ENCODE measurements at places on chromosomes 7 and 10.

DNA sequence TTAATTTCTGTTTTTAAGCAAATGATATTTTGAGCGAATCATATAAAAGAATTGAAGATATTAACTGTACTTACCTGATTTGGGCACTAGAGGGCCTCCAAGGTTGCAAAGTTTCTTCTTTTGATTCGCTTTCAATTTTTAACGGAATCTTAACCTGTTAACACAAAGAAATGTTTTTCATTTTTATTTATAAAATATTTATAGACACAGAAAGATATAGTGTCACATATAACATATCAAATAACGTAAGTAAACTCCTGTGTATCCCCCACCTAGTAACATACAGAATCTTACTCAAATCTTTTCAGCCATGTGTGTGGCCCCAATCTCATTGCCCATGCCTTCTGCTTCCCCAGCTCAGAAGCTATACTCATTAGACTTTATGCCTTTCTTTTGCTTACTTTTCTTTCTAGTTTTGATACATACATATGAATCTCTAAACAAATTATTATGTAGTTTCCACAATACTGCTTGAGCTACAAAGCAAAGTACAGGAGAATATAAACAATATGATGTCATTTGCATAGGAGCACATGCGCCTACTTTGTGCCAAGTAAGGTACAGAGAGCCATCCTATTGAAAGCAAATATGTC lies 49.5 kb upstream of the ZPBP start:
- DNase-seq: no peak

GRCh38 chr10:100985336-100985735 lies 2.0 kb downstream of the MRPL43 start:
- no peak for DNase-seq

- no peak for DNase-seq
These were observed 3.8 kb downstream of the ZNF655 start for GRCh38 chr7:99562114-99562784.

DNA sequence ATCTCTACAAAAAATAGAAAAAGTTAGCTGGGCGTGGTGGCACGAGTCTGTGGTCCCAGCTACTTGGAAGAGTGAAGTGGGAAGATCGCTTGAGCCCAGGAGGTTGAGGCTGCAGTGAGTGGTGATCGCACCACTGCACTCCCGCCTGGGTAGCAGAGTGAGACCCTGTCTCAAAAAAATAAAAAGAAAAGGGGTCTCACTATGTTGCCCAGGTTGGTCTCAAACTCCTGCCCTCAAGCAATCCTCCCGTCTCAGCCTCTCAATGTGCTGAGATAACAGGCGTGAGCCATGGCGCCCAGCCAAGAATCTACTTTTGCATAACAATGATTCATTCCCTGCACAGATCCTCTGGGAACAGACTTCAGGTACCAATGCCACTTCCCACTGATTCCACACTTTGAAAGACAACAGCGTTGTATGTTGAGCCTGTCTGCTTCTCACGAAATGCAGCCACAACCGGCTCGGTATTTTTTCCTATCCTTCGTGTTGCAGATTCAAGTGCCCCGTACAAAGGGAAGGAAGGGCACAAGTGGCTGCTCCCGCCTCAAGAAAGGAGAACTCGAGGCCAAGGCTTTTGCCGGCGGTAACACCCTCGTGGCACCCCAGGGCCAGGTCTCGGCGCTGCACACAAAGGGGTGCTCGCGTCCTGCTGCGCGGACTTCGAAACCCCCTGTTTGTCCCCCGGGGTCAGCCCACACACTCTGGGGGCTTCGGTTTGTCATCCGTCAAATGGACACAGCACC lies 745 bp downstream of the DAGLB start:
- no peak for DNase-seq

DNA sequence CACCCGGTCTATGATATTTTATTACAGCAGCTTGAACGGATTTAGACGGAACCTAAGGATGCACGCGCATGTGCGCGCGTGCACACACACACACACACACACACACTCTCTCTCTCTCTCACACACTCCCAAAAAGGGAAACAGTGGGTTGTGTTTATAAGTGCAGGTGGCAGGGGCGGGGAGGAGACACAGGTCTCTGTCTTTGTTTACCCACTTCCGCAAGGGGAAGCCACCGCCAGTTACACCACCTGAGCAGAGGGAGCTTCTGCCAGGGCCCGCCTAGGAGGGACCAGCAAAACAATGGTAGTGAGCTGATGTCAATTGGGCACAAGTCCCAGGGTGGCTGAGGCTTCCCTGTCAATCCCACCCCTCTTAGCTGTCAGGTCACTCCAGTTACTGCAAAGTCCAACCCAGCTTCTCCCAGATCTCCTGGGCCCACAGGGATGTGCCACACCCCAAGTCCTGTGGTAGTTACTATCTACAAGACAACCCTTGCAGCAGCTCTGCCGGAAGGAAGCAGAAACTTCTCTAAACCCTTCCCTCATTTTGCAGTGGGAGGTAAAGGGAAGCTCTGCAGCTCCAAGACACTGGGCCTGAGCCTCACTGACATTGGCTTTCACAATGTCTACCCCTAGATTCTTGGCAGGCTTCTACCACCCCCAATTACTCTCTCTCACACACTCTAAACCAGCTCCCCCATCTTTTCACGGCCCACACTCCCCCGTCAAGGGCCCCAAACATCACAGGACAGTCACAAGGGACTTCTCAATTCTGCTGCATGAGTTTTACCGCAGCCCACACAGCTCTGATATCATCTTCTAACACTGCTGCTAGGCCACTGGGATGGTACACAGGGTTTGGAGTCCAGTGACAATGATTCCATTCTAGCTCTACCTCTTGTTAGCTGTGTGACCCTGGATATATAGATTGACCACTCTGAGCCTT lies 17.6 kb downstream of the ANXA11 start:
- DNase-seq: peak; percentile 58

- no peak for DNase-seq
These were observed 186.8 kb downstream of the WDR37 start for GRCh38 chr10:1242975-1243374.

DNA sequence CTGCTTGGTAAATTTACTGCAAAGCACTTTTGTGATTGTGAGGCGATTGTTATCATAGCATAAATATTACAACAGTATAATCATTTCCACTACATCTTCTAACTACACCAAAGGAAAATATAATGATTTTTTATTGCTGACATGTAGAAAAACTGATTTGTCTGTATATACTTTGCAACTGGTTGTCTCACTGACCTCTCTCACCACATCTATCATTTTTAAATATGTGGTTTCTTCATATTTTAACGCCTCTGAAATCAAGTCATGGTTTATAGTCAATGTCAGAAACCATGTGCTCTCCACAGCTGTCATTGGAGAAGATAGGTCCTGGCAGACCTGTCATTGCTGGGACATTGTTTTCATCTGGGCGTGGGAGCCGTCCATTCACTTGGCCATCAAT lies 315.4 kb upstream of the KLF6 start:
- DNase-seq: no peak

DNA sequence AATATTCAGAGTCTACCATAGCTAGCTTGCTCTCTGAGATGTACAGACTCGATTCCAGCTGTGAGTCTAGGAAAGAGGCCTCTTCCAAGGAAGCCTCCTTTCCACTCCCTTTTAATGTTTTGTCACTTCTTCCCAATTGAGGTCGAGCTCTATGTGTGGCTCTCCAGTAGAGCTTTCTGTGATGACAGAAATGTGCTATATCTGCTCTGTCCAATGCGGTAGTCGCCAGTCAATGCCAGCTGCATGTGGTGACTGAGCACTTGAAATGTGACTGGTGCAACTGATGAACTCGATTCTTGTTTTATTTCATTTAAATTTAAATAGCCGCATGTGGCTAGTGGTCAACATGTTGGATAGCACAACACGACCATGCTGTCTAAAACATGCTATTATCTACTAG lies 387.0 kb upstream of the NRP1 start:
- no peak for DNase-seq

DNA sequence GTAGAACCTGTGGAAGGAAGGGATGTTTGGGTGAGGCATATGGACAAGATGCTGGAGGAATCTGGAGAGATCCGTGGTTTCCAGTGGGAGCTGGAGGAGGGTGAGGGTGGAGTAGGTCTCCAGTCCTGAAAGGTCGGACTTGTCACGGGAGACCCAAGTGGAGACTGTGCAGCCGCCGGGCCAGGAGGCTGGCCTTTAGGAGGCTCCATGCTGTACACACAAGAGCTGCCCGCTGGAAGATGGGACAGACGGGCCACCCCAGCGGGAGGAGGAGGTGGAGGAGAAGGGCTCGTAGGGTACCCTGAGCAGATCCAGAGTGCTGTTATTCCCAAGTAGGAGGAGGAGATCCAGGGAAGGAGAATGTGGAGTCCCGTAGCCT lies 106.7 kb downstream of the NKX6-2 start:
- DNase-seq: no peak

DNA sequence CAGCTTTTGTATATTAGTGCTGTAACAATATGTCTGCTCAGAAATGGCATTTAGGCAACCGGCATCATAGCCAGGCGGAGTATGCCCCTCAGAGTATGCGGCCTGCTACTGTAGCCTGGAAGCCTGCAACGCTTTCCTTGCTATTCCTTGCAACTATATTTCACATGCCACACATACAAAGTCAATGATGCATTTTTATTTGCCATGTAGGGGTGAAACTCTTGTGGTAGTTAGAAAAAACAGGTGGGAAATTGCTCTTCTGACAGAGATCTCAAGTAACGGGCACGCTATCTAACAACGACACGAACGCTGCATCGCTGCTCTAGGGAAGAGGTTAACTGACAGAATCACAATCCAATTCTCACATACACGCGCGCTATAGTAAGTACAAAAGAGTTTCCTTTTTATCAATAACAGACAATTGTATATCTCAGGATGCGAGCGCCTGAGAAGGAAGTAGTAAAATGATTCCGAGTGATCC lies 5.9 kb downstream of the EBF3 start:
- no peak for DNase-seq

DNA sequence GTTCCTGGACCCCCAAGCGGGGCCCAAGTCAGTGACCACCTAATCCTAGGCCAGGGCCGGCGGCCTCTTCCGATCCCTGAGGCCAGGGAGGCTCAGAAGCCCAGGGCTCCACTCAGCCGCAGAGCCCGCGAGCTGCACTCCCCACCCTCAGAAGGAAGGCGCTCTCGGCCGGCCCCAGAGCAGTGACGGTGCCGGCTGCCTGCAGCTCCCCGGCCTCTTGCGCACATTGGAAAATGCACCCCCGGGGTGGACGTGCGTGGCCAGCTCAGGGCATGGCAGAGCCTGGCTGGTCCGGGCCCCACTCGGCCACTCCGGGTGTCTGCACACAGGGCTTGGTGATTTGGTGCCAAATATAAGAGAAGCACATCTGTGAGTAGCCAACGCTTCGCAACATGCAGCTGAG lies 269.1 kb downstream of the PTPRN2 start:
- no peak for DNase-seq

DNA sequence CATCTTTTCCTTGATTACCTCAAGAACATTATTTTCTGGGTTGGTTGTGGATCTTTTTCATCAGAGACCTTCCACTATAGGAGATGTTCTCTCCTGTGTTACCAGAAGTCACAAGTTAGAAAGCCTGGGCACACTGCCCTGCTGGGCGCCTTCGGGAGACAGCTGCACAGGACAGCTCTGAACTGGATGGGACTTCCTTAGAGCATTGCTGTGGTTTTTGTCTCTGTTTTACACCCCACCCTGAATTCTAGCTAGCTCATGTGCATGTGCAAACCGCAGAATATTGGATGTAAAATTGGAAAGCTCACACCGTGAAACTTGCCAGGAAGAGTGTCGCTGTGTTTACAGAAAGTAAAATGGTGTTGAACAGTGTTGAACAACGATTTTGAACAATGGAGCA lies 54.4 kb upstream of the SEC61G start:
- DNase-seq: no peak

- no peak for DNase-seq
These were observed 319.7 kb downstream of the SNX13 start for GRCh38 chr7:17620566-17620965.

GRCh38 chr10:110226926-110227641 lies 19.7 kb downstream of the MXI1 start:
- no peak for DNase-seq

DNA sequence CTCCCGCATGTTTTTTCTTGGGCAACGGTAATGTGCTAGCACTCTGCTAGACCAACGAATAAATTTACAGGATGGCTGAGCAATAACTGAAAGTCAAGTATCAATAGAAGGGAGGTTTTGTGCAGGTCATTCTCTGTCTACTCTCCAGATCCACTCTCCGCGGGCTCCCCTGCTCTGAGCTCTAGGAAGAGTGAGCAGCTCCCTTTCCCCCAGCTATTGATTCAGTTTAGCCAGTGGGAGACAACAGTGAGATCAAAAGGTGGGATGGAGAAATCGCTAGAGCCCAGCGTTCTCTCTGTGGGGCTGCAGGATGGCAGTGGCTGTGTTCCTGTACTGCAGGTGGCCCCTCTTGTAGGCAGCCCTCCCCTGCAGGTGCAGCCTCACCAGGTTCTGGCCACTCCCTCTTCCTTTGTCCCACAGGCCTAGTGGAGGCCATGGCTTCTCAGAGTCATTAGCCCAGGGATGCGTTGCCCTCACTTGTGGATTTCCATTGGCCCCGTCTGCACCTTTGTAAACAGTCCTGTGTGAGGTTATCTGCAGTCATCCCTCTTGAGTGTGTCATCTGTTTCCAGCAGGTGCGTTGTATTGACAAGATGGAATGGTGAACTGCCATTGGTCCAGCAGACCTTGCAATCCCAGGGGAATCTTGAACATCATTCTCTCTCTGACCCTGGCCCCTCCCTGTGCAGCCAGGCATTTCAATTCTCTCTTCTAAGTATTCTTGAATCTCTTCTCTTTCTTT lies 11.1 kb downstream of the MSRB2 start:
- no peak for DNase-seq

GRCh38 chr7:114392686-114393085 lies 21.9 kb upstream of the FOXP2 start:
- no peak for DNase-seq

- DNase-seq: no peak
These were observed 722.3 kb downstream of the KCNMA1 start for GRCh38 chr10:76915316-76915715.

DNA sequence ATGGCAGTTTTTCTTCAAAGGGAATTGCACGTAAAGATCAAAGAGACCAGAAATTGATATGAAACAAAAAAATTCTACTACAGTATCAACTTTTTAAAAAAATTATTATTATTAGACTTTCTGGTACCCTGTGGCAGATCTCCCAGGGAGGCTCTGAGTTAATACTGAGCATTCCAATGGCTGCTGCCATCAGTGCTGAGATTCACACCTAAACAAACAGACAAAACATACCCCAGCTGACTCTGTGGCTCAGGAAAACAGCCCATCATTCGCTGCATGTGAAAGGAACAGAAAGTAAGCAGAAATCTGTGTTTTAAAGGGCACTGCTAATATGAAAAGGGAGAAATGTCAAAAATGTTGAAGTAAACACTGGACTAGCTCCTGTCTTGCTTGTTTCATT lies 118.4 kb downstream of the GRM3 start:
- DNase-seq: no peak

Data from stimulated activated CD8-positive, alpha-beta memory T cell treated with anti-CD3 and anti-CD28 coated beads, Interleukin-12 subunit alpha, Interleukin-12 subunit beta, amount 100 ng/mL, for 1 hour (primary cell).